ENCODE measurements at places on chromosomes 2 and 18. TPM values are rescaled to one million over a fixed set of nuclear protein-coding genes. Genes with fewer than 3 reads are reported as not detected.

The ACOXL gene
- 0.30 TPM for total RNA-seq

The FEV gene
- total RNA-seq, result not detected

The VWA3B gene
- total RNA-seq, result not detected

The ACTG2 gene
- total RNA-seq, result not detected

The MSTN gene
- not detected for total RNA-seq

The B3GNT7 gene
- 0.27 TPM for total RNA-seq

The C2orf66 gene
- total RNA-seq, result not detected

The ABCG8 gene
- total RNA-seq, result not detected

The RBM44 gene
- 0.25 TPM for total RNA-seq

The GCG gene
- not detected for total RNA-seq

The PPM1G gene
- 181 TPM for total RNA-seq

The CERKL gene
- total RNA-seq, result not detected

The G6PC2 gene
- total RNA-seq, result not detected

The CRYGC gene
- total RNA-seq, result not detected

The CAPN13 gene
- not detected for total RNA-seq

The GBX2 gene
- total RNA-seq, result not detected

The KIF5C gene
- 24.3 TPM for total RNA-seq

The SAG gene
- total RNA-seq, result 0.15 TPM

The CPLX4 gene
- not detected for total RNA-seq

The MRPL44 gene
- total RNA-seq, result 41.9 TPM

The COPS7B gene
- total RNA-seq, result 54.6 TPM

The LRRFIP1 gene
- total RNA-seq, result 210 TPM

The ESPNL gene
- 0.04 TPM for total RNA-seq

The C2orf78 gene
- not detected for total RNA-seq

The CYS1 gene
- not detected for total RNA-seq

The ERFE gene
- 0.21 TPM for total RNA-seq

The ITPRIPL1 gene
- total RNA-seq, result 59.8 TPM

The CMPK2 gene
- 0.84 TPM for total RNA-seq

The NDUFV2 gene
- total RNA-seq, result 342 TPM

The KCNF1 gene
- not detected for total RNA-seq

The FBXO15 gene
- total RNA-seq, result 1.4 TPM

The MROH2A gene
- not detected for total RNA-seq

The CXCR4 gene
- 81.0 TPM for total RNA-seq

The HADHB gene
- total RNA-seq, result 69.3 TPM

The ONECUT2 gene
- not detected for total RNA-seq

The GPR155 gene
- 4.5 TPM for total RNA-seq

The GAD1 gene
- 0.76 TPM for total RNA-seq

The KCTD18 gene
- total RNA-seq, result 13.7 TPM

The PID1 gene
- not detected for total RNA-seq

The MSH6 gene
- total RNA-seq, result 150 TPM

Data from activated CD8-positive, alpha-beta memory T cell treated with anti-CD3 and anti-CD28 coated beads for 36 hours (primary cell).